Heart left ventricle (tissue), 16 donors: ENCODE measurements at places on chromosomes 3 and 15. TPM values are rescaled to one million over a fixed set of nuclear protein-coding genes. Genes with fewer than 3 reads are reported as not detected.
A peak's percentile ranks its signal among the peaks of the same experiment; 100 is the strongest.

DNA sequence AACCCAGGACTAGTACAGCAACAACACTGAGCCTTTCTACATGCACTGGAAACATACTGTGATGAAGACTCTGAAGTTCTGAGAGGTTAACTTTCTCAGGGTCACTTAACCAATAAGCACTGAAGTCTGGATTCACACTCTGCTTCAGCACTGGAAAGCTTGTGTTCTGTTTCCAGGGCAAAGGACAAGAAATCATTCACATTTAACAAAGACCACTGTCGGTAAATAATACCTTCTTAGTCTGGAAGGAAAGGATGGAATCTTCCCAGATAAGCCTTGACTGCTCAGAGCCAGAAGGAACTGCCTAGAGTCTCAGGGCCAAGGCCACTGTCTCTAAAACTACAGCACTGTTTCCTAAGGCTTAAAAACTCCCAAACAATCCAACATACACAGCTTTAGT lies 4.3 kb upstream of the GLYCTK start:
- H3K36me3 ChIP-seq: no peaks in the 10 kb centered on the region
- peak overlapping the region; percentile 80 for H3K27ac ChIP-seq
- H3K27me3 ChIP-seq: no peaks in the 10 kb centered on the region
- no peak overlapping the region for H3K4me3 ChIP-seq

- no peak for DNase-seq
- no peaks in the 10 kb centered on the region for H3K4me1 ChIP-seq
- no peaks in the 10 kb centered on the region for H3K27me3 ChIP-seq
- H3K36me3 ChIP-seq: no peaks in the 10 kb centered on the region
- H3K27ac ChIP-seq: no peak overlapping the region
These were observed 10.5 kb upstream of the VGLL4 start for GRCh38 chr3:11654166-11654565.

The GRIP2 gene
- 15.6 TPM for total RNA-seq

DNA sequence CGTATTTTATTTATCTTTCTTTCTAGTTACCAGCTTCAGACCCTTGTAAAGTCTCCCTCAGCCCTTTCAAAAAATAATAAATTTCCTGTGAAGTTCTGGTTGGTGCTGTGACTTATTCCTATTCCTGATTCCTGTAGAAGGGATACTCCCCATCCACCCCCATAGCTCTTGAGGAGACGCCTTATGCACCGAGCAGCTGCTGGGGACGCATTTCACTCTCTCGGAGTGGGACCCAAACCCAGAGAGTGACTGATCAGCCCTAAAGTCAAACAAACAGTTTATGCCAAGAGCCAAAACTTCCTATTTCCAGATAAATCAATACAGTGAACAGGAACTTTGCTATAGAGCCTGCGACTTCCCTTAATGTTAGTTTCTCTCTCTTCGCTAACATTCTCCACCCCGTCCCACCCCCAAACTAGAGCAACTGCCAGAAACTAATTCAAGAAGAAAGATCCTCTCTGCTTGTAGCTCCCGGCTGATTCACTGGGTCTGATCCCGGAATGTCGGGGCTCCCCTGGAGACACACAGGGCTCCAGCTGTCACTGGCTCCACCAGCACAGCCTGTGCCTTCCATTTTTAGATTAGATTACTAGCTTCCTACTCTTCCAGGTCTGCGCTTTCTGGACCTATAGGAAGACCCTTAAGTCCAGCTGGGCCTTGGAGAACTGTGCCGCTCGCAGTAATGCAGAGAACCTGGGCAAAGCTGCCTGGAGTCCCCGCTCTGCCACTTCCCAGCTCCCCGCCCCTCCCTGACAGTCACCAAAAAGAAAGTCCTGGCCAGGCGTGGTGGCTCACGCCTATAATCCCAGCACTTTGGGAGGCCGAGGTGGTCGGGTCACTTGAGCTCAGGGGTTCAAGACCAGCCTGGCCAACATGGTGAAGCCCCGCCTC lies 45.2 kb downstream of the KLHL25 start:
- peak; percentile 60 for DNase-seq
- no peaks in the 10 kb centered on the region for H3K36me3 ChIP-seq
- no peak overlapping the region for H3K4me3 ChIP-seq

DNA sequence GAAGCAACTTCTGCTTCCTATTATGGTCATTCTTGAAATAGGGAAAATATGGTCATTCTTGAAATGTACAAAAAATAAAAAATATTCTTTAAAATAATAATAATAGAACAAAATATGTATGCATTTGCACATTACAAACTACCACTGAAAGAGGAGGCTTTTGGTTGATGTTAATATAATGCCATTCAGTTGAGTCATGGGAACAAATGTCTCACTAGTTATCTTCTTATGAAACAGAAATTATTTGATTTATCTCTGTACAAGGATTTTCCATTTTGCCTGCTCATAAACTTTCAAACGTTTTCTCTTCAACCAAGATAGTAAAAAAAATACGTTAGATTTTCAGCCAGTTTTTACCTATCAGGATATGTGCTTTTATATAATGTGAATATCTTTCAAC lies 1662.7 kb downstream of the OTOL1 start:
- no peaks in the 10 kb centered on the region for H3K4me1 ChIP-seq
